Stimulated activated CD8-positive, alpha-beta memory T cell treated with anti-CD3 and anti-CD28 coated beads, Interleukin-12 subunit alpha, Interleukin-12 subunit beta, amount 100 ng/mL, for 4 hours (primary cell): ENCODE measurements at places on chromosomes 1 and 21.

- no peak for DNase-seq
Measured at GRCh38 chr1:248576260-248576980, 1.9 kb upstream of the OR2T34 start.

DNA sequence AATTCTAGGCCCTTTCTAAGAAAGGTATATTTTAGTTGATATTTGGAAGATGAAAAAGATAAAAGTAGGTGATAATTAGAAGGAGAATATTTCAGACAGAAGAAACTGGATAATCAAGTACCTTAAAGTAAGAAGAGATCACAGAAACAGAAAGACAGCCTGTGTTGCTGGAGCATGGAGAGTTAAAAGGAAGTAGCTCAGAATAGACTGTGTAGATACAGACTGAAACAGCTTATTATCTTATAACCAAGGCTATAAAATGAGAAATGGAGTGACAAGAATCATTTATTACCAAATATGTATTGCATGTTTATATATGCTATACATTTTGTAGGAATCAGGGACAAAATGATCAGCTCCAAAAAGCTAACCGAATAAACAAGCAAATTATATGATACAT lies 1120.3 kb downstream of the BRINP3 start:
- no peak for DNase-seq

- no peak for DNase-seq
Measured at GRCh38 chr1:112563341-112563740, 54.6 kb downstream of the WNT2B start.

DNA sequence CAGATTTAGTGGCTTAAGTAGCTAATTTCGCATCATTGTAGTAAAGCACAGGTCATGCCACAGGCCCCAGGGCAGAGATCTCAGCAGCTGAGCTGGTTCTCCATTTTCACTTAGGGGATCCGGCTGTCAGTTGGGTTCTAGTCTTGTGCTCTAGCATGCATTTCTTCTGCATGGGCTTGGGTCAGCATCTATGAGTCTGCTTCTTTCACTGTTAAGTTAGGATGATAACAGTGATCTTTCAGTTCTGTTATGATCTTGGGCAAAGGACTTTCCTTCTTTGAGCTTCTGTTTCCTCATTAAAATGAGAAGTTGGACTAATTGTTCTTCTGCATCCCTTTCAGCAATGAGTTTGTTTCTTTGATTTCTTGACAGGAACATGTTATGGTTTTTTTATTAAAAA lies 123.6 kb upstream of the DNAH14 start:
- DNase-seq = no peak

- peak; percentile 10 for DNase-seq
Measured at GRCh38 chr1:204565617-204566582, 49.7 kb downstream of the MDM4 start.

GRCh38 chr1:208177656-208178055 lies 66.5 kb downstream of the PLXNA2 start:
- DNase-seq = no peak

GRCh38 chr21:42666023-42666747 lies 12.8 kb downstream of the PDE9A start:
- DNase-seq = no peak

DNA sequence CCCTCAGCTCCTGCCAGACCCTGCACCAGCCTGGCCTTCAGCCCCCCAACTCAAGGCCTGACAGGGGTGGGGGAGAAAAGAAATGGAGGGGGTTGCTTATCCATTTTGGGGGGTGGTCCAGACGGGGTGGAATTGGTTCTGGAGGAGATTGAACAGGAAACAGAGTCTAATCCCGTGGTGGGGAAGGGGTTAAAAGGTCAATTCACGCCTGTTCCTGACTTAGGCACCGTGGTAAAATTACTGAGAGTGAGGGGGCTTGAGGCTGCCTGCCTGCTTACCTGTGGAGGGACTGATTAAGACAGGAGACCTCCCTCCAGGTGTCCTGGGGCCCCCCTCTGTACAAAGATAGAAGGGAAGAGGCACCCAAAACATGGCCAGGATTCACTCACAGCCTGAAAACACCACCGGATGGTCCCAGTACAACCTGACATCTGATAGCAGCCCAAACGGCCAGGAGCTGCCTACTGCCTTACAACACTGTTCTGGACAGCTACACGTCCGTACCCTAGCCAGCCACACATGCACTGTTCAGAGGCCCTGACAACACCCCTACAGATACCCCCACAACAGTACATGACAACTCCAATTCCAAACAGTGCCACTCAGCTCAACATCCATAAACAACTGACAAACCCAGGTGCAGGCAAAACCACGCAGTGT lies 31.8 kb downstream of the AHDC1 start:
- DNase-seq = no peak

DNA sequence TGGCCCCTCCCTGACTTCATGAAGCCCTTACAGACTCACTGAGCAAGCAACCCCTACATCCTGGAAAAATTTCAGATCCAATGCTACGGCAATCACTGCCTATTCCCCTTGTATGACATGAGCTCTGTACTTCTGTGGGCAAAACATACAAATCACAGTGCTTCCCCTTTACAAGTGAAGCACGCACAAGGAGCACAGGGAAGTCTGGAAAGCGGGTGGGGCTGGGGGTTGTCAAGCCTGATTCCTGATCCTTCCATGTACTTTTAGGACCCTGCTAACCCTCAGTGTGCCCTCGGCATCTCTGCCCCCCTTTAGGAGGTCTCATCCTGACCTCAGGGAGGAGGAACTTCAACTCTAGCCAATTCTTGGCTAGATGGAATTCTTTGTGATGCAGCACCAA lies 405.7 kb upstream of the POU3F1 start:
- DNase-seq = no peak

DNA sequence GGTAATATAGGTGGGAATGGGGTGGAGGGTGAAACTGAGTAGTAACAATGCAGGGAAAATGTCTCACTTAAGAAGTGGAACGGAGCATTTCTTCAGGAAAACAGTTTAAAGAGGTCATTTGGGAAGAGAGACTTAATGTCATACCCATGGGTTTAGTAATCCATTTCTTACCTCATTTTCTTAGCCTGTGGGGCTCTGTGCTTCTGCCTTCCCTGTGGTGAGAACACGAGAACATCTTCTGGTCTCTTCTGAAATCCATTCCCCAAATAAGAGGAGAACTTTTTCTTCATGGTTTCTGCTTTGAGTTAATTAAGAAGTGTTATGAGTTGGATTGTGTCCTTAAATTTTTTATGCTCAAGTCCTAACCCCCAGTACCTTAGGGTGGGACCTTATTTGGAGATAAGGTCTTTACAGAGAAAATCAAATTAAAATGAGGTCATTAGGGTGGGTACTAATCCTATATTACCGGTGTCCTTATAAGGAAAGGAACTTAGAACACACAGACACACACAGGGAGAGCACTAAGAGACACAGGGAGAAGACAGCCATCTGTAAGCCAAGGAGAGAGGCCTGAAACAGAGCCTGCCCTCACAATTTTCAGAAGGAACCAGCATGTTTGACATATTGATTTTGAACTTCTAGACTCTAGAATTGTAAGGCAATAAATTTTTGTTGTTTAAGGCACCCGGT lies 5.4 kb downstream of the CCDC190 start:
- DNase-seq = no peak

DNA sequence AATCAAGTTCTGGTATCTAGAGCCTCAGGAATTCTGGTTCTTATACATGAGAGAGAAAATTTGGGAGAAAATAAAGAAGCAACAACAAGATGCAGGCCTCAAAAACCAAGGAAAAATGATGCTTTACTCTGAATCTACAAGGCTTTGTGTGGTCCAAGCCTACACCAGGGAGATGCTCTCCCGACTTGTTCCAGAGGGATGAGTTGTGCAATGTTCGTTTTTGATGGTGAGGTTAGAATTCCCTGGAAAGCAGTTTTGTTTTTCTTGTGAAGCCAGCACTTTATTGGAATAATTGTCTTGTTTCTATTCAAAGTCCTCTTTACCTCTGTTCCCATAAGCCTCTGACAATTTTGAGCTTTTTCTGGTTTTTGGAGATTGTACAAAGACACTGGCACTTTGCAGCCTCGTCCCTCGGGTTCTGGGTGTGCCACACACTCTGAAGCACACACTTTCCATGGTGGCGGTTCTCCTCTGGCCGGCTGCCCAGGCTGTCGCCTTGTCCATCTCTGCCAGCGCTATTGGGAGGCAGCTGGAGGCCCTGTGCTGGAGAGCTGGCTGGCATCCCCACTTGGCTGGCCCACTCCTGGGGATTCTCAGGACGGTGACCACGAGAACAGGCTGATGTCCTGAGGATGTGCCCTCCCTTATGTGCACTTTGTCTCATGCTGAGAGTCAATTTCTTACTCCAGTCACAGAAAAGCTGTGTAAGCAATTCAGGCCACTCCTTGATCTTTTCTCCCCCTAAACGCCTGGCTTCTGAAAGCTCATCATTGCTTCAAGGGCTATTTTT lies 70.2 kb downstream of the EDEM3 start:
- DNase-seq = no peak

- no peak for DNase-seq
Measured at GRCh38 chr1:911875-912739, 11.6 kb upstream of the SAMD11 start.

- DNase-seq = no peak
Measured at GRCh38 chr1:197339106-197340060, 71.3 kb downstream of the CRB1 start.

DNA sequence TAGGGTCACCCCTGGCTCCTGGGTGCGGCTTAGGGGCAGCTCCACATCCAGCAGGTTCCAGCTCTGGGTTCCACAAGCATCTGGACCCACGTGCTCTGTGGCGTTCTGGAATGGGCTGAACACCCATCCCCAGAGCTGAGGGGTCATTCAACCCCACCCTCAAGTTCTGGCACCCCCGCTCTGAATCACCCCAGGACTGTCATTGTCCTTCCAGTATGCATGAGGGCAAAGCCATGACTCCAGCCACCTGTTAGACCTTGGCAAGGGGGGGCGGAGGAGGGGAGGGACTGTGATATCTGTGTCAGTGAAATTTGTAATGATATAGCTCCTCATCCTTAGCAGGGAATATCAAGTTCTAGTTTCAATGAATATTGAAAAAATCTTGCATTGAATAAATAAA lies 12.3 kb downstream of the INSRR start:
- DNase-seq = no peak

GRCh38 chr1:234879147-234880080 lies 249.2 kb downstream of the TOMM20 start:
- DNase-seq = no peak

DNA sequence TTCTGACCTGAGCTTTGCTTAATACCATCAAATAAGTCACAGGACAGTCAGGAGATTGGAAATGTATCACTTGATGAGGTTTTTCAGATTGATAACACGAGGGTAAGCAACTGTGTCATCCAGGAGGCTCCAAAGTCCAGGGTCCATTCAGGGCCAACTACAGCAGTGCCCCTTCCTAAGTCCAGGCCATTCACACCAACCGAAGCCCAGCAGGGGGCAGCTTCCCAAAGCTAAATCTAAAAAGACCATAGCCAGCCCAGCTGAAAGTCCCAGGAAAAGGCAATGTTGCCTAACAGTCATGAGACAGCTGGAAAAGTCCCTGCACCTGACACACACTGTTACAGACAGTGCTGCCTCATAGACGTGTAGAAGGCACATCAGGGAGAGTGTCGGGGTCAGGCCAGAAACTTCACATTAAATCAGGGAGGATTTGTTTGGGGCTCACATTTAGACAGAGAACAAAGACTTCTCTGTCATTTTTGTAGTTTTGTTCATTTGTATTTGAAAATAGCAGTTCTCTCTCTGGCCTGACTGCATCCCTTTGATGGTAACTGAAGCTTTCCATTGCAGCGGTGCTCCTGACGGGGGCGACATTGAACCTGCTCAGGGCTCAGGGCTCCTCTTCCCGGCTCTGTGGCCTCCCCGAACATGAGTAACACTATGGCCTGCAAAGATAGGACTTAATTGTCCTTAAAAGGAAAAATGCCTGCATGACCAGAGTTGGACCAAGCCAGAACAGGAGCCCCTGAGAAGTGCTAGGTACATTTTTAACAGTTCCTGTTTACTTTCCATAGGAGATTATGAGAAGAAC lies 200.4 kb downstream of the NRIP1 start:
- no peak for DNase-seq
